Sigmoid colon (tissue), 7 donors: ENCODE measurements at places on chromosomes 11 and 22. TPM values are rescaled to one million over a fixed set of nuclear protein-coding genes. Genes with fewer than 3 reads are reported as not detected.

Gene SCARF2
- total RNA-seq, result 6.4 TPM

Gene SCGB1A1
- not detected for total RNA-seq

Gene KRTAP5-9
- not detected for total RNA-seq

Gene OR4D9
- total RNA-seq, result not detected

Gene NRIP3
- total RNA-seq, result 5.3 TPM

DNA sequence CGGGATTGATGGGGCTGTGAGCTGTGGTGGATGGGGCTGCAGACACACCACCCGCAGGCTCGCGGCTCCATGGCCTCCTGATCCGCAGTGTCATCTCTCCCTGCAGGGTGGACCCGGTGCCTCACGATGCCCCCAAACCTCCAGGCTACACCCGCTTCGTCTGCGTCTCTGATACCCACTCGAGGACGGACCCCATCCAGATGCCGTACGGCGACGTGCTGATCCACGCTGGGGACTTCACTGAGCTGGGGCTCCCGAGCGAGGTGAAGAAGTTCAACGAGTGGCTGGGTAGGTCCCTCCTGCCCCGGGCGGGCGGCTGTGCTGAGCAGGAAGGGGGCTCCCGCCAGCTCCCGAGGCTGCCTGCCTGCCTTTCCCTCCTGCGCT, 23.1 kb downstream of the MPPED1 start:
- no peak for DNase-seq

DNA sequence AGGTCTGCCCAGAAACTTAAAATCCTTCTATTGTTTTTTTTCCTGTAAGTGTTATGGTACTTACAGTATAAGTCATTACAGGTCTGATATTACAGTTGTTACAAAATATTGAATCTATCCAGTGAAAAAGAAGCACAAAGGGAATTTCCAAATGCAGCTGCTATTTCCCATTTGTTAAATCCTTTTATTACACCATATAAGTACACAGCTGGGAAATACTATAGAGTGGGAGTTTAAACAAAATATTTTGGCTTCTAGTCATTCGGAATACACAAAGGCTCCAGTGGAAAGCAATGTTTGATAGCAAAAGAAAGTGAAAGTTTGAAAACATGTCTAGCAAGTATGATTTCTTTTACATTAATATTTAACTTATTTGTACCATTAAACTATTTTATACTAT, 18.0 kb downstream of the SOX6 start:
- no peak for DNase-seq

- DNase-seq, result no peak
Measured at GRCh38 chr11:128053981-128054931, 533.1 kb downstream of the ETS1 start.

DNA sequence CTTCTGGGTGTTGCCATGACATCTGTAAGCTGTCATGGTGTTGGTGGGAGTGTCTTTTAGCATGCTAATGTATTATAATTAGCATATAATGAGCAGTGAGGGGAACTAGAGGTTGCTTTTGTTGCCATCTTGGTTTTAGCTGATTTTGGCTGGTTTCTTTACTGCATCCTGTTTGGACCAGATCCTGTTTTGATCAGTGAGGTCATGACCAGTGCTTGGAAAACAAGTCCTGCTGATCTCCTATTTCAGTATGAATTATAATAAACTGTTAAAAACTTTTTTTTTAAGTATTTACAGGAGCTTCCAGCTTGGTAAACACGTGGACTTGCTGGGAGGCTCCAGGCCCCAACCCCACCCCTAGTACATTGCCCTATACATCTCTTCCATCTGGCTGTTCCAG, 30.5 kb upstream of the P4HA3 start:
- no peak for DNase-seq

DNA sequence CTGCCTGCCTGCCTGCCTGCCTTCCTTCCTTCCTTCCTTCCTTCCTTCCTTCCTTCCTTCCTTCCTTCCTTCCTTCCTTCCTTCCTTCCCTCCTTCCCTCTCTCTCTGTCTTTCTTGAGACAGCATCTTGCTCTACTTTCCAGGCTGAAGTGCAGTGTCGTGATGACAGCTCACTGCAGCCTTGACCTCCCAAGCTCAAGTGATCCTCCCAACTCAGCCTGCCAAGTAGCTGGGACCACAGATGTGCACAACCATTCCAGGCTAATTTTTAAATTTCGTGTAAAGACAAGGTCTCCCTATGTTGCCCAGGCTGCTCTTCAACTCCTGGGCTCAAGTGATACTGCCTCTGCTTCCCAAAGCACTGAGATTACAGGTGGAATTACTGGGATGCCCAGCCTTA, 328.2 kb upstream of the SORL1-AS1 start:
- no peak for DNase-seq

- DNase-seq, result no peak
Measured at GRCh38 chr22:39560127-39560526, 10.4 kb upstream of the CACNA1I start.

DNA sequence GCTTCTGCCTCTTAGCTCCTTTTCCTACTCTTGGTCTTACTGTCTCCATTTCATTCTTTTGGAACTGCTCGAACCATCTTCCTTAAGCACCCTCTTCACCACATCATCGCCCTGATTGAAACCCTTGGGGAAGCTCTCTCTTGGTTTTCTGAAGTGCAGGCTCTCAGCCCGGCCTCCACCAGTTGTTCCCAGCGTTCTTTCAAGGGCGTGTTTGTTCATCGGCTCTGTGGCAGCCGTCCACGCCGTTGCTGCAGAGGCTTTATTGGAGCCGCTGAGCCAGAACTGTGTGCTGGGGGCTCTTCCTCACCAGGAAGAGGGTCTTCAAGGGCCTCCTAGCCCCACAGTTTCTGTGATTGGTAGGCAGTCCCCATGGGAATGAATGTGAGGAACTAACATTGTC, 214.1 kb downstream of the TBC1D22A start:
- DNase-seq, result peak; percentile 28

DNA sequence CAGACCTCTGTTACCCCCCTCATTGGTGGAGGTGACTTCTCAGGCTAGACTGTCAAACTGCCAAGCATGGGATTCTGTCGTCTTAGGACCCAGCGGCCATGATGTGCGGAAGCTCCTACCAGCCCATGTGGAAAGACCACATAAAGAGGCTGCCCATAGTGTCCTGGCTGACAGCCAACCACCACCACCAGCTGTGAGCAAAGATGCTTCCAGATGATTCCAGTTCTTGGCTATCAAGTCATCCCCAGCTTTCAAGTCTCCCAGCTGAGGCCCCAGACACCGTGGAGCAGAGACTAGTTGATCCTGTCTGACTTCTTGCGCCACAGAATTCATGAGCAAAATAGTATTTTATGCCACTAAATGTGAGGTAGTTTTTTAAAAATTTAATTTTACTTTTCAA, 32.9 kb downstream of the SCUBE1 start:
- DNase-seq, result no peak

GRCh38 chr11:85953491-85954143, 98.4 kb downstream of the CCDC83 start:
- no peak for DNase-seq

DNA sequence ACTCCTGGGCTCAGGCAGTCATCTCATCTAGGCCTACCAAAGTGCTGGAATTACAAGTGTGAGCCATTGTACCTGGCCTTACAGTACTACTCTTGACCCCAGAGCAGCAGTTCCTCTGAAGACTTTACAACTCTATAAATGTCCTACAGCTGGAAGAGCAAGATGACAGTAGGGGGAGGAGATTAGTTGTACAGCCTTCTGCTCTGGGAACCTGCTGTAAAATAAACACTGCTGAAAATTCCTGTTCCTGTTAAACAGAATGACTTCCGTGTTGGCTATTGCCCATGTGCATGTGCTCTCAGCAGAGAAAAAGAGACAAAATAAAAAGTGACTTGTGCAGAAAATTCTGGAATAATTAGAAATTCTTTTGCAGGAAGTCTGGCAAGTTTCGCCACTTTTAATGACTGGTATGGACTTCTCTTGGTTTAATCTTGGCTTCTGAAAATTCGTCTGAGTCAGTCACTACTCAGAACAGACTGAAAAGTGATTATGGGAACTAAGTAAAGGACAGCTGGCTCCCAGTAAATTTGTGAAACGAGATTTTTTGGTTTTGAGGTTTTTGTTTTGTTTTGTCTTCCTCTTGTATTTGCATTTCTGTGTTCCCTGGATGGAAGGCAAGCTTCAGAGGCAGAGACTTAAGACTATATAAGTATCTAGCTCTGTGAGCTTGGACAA, 955.7 kb downstream of the DLG2 start:
- DNase-seq, result no peak

DNA sequence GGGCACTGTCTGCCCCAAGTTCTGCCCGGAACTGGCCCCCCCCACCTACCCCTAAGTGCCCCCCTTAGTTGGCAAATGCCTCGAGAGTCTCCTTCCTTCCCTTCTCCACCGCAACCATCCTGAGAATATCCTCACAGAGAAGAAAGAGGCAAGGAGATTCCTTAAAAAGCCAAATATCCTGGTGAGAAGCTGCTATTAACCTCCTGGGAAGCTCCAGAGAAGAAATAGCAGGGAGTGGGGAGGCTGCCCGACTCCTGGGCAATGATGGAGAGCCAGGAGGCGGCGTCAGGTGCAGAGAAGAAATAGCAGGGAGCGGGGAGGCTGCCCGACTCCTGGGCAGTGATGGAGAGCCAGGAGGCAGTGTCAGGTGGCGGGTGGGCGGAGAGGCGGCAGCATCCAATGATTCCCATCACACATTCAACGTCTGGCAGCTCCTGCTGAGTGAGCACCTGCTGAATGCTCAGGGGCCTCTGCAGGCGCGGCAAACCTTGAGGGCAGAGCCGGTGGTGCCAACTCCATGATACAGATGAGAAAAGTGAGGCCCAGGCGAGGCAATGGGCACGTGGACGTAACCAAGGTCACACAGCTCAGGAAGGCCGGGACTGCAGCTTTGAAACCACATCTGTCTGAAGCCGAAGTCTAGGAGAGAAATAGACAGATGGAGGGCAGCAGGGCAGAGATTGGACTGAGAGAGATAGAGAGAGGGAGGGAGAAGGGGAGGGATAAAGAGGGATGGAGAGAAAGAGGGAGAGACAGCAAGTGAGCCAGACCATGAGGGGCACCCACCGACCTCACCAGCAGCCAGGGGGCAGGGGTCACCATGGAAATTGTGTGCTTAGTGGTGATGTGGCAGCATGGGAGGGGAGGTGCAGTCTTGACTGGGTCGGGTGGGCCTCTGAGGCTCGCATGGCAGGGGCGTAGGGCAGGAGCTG, 58.3 kb downstream of the CYTH4 start:
- no peak for DNase-seq

DNA sequence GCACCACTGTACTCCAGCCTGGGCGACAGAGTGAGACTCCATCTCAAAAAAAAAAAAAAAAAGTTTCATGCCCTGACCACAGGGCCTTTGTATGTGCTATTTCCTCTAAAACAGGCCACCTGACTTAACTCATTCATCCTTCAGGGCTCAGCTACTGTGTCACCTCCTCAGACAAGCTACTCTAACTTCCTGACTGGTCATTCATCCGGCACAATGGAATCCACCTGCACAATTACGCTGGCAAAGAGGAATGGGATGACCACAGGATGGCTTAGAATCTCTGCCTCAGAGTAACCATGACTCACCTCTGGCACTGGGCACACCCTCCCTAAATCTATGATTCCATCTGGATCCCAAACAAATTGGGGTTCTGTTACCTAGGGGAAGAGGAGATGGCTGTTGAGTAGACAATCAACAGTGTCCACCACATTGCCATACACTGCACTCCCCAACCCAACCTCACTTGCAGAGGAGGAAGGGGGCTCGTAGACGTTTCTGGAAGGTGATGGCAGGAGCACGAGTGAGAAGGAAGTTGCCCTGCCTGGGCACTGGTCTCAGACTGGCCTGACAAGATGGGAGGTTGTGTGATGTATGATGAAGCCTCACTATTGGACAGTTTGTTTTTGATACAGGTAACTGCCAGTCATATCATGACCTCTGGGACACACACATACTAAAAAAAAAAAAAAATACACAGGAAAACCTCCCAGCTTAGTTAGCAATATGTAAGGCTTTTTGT, 22.8 kb upstream of the HMOX1 start:
- DNase-seq, result no peak

DNA sequence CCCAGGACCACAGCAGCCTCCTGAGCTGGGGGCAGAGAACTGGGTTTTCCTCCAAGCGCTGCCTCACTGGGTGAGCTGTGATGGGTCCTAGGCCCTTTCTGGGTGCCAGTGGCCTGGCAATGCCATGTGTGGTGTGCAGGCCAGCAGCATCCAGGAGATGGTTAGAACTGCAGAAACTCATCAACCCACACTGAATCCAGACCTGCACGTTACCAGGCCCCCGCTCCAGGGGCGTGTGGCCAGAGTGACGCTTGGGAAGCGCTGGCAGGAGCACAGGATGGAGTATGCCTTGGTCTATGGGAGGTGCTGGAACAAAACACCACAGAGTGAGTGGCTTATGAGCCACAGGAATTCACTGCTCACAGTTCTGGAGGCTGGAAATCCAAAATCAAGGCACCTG, 97.0 kb downstream of the MN1 start:
- no peak for DNase-seq

- DNase-seq, result no peak
Measured at GRCh38 chr11:112597286-112597790, 336.7 kb upstream of the PLET1 start.

DNA sequence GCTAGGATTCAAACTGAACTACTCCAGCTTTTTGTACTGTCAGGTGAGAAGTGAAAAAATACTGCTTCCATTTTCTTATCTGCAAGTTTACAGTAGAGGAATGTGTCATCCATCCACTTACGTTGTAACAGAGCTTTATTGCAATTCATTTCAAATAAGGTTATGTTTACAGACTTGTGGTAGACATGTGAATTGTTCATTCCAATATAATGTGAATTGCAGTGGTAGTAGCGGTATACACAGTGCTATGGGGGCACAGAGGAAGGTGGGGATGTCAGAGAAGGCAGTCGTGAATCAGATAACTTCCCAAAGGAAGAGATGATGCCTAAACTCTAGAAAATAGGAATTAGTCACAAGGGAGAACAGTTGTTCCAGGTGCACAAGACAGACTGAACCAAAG, 42.5 kb downstream of the CEP57 start:
- DNase-seq, result no peak

GRCh38 chr11:3121416-3121815, 43.7 kb downstream of the OSBPL5 start:
- DNase-seq, result peak; percentile 42

GRCh38 chr11:124096364-124096763, 18.9 kb upstream of the VWA5A start:
- DNase-seq, result no peak
